ENCODE measurements at places on chromosomes 13 and 19. TPM values are rescaled to one million over a fixed set of nuclear protein-coding genes. Genes with fewer than 3 reads are reported as not detected.

GRCh38 chr13:42284068-42284467, 12.1 kb downstream of the AKAP11 start:
- H3K4me3 ChIP-seq = no peak overlapping the region
- H3K27ac ChIP-seq = peak overlapping the region; percentile 95
- no peaks in the 10 kb centered on the region for H3K27me3 ChIP-seq

GRCh38 chr19:38015761-38016160, 108.8 kb downstream of the SIPA1L3 start:
- H3K4me3 ChIP-seq = no peak overlapping the region
- peaks cover 4% of the 10 kb centered on the region for H3K4me1 ChIP-seq
- DNase-seq = no peak
- H3K36me3 ChIP-seq = peaks cover 13% of the 10 kb centered on the region

DNA sequence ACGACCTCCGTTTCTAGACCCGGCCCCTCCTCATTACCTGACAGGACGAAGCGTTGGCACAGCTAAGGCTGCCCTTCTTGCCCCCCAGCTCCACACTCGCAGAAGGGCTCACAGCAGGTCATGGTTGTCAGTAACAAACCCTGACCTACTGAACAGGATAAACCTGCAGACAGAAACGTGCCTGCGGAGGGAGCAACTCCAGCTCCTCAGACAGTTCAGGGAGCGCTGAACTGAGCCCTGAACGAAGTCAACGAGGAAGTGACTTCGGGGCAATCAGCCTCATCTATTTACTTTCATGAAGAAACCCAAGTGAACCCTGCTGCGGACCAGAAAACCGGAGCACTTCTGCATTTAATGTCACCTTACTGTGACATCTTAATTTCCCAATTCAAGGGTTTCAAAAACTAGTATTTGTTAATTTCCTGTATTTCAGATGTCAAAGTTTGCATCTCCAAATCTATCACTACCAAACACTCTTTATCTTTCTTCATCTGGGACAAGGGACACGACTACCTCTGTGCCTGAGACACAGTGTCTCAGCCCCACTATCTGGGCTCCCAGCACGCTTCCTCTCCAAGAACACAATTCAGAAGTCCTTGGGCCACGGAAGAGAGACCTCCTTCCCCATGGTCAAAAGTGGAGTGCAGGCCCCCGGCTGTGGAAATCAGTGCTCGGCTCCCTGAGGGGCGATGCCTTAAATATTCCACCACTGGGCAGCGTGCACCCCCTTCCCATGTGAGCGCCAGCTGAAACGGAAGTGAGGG, 40.2 kb downstream of the CARS2 start:
- no peak overlapping the region for H3K27ac ChIP-seq
- H3K27me3 ChIP-seq = no peaks in the 10 kb centered on the region
- H3K4me3 ChIP-seq = no peak overlapping the region
- DNase-seq = no peak
- H3K36me3 ChIP-seq = peaks cover 61% of the 10 kb centered on the region
- H3K4me1 ChIP-seq = no peaks in the 10 kb centered on the region

GRCh38 chr13:79398915-79399314, 7.1 kb downstream of the RBM26 start:
- no peak for DNase-seq
- no peaks in the 10 kb centered on the region for H3K27me3 ChIP-seq
- H3K36me3 ChIP-seq = peaks cover 37% of the 10 kb centered on the region
- no peak overlapping the region for H3K4me3 ChIP-seq

GRCh38 chr19:41321600-41322270, 11.8 kb downstream of the CCDC97 start:
- peaks cover 31% of the 10 kb centered on the region for H3K4me1 ChIP-seq
- peak; percentile 36 for DNase-seq
- no peak overlapping the region for H3K4me3 ChIP-seq

DNA sequence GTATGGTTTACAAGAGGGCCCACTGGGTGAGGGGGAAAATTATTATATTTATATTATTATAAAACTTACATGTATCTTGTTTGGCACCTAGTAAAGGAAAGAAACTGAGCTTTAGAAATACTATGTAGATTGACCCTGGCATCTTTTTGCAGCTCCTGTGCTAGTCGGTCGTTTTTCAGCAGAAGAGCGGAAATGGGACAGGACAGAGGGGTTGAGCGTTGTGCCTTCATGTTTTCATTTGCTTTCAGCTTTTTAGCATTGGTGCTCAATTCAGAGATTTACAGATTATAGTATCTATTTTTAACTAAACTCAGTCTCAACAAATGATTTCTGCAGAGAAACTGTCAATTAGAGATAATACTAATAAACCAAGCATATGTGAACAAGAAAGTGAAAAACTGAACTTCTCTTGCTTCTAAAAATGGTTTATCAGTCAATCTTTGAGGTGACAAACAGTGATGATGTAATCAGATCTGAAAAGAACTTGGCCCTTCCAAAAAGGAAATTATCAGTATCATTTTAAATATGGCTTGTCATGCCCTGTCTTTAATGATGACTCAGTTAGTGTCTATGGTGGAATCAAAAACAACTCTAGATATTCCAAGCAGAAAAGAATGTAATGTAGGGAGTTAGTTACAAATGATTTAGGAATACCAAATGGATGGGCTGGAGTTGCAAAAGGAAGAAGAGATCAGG, 56.9 kb upstream of the KCTD4 start:
- H3K27me3 ChIP-seq = no peaks in the 10 kb centered on the region
- no peak overlapping the region for H3K4me3 ChIP-seq
- H3K27ac ChIP-seq = no peak overlapping the region
- H3K4me1 ChIP-seq = peaks cover 5% of the 10 kb centered on the region

DNA sequence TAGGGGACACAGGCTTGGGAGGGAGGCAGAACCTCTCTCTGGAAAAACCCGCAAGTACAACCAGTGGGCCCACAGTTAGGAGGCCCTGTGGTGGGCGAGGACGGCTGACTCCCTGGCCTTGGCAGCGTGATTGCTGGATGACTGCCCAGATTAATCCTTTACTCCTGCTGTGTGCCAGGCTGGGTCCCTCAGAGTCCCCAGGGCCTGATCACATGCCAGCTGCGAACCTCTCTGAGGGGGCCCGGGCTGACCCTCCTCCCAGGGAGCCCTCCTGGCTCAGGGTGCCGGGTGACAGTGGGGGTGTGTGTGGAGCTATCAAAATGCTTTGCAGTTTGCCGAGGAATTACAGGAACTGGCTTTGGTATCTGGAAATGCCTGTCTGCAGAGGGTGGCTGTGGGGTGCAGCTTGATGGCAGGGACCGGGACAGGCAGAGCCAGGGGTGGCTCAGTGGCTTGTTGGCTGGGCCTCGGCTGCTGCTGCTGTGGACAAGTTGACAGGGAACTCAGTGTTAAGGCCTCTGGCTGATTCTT, 48.9 kb downstream of the DNM2 start:
- no peak for DNase-seq
- H3K4me3 ChIP-seq = no peak overlapping the region
- no peaks in the 10 kb centered on the region for H3K4me1 ChIP-seq
- H3K27me3 ChIP-seq = no peaks in the 10 kb centered on the region

DNA sequence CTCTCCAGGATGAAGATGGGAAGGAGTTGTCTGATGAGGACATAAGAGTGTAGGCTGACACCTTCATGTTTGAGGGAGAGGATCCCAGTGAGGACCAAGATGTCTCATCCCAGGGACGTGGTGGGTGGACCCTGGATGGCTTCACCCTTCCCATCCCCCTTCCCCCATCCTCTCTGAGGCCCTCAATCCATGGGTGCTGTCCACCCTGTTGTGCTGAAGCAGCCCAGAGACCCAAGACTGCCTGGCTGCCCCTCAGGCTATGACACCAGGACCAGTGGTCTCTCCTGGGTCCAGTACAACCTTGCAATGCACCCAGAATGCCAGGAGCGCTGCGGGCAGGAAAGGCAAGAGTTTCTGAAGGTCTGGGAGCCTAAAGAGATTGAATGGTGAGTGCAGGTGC, 3.4 kb upstream of the CYP4F12 start:
- DNase-seq = no peak
- H3K27me3 ChIP-seq = no peaks in the 10 kb centered on the region
- H3K4me3 ChIP-seq = no peak overlapping the region

- no peak overlapping the region for H3K4me3 ChIP-seq
- no peaks in the 10 kb centered on the region for H3K27me3 ChIP-seq
- peaks cover 23% of the 10 kb centered on the region for H3K36me3 ChIP-seq
- H3K27ac ChIP-seq = peak overlapping the region; percentile 27
Observed at GRCh38 chr19:23770672-23771250, 12.1 kb upstream of the ZNF681 start.

- H3K4me1 ChIP-seq = peaks cover 35% of the 10 kb centered on the region
- H3K27me3 ChIP-seq = peaks cover 17% of the 10 kb centered on the region
- peaks cover 25% of the 10 kb centered on the region for H3K36me3 ChIP-seq
- H3K4me3 ChIP-seq = peak overlapping the region; percentile 71
- DNase-seq = peak; percentile 77
- H3K27ac ChIP-seq = peak overlapping the region; percentile 90
Observed at GRCh38 chr19:35860818-35861639, 4.3 kb downstream of the KIRREL2 start.

DNA sequence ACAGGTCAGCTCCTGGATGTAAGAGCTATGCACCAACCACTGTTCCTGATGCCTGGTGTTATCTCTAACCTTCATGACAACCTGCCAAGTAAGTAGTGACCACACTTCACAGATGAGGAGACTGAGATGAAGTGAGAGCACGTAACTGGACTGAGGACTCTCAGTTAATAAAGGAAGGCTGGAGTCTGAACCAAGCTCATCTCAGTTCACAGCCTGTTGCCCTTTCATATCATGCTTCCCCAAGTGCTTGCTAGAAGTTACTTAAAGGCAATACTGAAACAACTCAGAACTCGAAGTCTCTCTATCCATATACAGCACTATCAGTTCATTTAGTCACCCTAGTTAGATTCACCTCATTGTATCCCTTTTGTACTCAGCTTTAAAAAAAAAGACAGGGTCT, 119.7 kb downstream of the ABCC4 start:
- peaks cover 6% of the 10 kb centered on the region for H3K27me3 ChIP-seq
- H3K27ac ChIP-seq = no peak overlapping the region
- peaks cover 8% of the 10 kb centered on the region for H3K4me1 ChIP-seq
- DNase-seq = no peak
- peaks cover 1% of the 10 kb centered on the region for H3K36me3 ChIP-seq

DNA sequence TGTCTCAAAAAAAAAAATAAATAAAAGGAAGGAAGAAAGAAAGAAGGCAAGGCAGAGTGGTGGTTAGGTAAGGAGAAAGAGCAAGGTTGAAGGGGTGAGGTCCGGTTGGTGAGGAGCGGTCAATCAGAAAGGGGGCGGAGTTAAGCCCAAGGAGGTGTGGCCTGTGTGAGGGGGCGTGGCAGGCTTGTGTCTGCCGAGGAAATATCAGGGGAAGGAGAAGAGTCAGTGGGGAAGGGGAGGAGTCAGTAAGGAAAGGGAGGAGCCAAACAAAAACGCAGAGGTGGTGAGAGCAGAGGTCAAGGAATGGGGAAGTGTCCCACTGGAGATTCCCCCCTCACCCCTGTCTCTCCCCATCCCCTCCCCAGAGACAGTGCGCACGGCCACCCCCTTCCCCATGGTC, 5.9 kb downstream of the CACNG7 start:
- DNase-seq = no peak
- H3K36me3 ChIP-seq = no peaks in the 10 kb centered on the region
- peaks cover 56% of the 10 kb centered on the region for H3K27me3 ChIP-seq
- no peak overlapping the region for H3K4me3 ChIP-seq

DNA sequence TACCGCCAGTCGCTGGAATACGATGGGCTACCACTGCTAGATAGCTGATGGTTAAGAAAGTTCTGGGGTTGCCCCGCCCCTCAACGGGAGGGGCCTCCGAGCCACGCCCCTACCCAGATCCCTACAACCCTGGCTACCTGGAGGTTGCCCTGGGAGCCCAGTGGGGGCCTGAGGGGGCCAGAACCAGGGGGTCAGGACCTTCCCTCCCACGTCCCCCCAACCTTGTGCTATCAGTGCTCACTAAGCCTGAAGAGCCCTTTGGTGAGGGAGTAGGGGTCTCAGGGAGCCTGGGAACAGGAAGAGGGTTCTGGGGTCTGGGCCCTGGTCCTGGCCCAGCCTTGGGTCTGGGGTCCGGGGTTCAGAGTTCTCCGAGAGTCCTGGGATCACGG, 8.9 kb downstream of the OCEL1 start:
- H3K27me3 ChIP-seq = no peaks in the 10 kb centered on the region
- H3K36me3 ChIP-seq = peaks cover 27% of the 10 kb centered on the region
- H3K4me1 ChIP-seq = peaks cover 21% of the 10 kb centered on the region
- no peak overlapping the region for H3K27ac ChIP-seq
- H3K4me3 ChIP-seq = no peak overlapping the region

DNA sequence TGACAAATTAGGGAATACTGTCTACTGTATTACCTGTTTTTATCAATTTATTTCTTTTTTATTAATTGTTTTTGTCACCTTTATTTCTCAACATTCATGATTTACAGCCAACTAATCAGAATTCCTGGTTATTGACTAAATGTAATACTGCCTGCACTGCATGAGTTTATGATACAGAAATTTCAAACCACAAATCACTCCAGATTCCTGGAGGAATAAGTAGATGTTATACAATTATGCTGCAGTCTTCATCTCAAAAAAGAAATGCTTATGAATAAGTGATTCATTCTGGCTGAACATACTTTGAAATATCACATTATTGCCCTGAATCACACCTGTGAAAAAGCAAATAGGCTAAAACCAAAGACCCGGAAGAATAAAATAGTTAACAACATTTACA, 249.7 kb downstream of the DACH1 start:
- H3K27ac ChIP-seq = no peak overlapping the region
- H3K27me3 ChIP-seq = no peaks in the 10 kb centered on the region
- peaks cover 17% of the 10 kb centered on the region for H3K36me3 ChIP-seq

DNA sequence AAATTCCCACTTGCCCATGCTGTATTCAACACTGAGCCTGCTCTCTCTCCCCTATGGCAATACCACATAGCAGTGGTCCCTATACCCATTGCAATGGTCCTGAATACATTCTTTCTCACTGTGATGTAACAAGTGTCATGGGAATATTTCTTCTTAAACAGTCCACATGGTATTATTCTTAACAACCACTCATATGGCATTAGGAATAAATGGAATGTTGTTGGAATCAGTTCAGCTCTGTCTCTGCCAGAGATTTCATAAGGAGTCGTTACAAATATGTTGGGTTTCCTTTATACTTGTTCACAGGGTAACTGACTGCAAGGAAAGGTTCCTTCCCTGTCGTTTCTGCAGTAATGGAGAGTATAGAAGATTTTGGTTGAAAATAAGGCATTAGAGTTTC, 128.3 kb upstream of the SPATA13 start:
- H3K36me3 ChIP-seq = peaks cover 5% of the 10 kb centered on the region
- no peak for DNase-seq
- no peaks in the 10 kb centered on the region for H3K27me3 ChIP-seq
- no peak overlapping the region for H3K4me3 ChIP-seq

TLE6 gene
- 21.0 TPM for total RNA-seq

RYR1 gene
- 1.4 TPM for total RNA-seq

PGPEP1 gene
- 43.5 TPM for total RNA-seq

PLPP2 gene
- total RNA-seq = 46.3 TPM

C1QTNF9 gene
- total RNA-seq = not detected

COX6B1 gene
- 315 TPM for total RNA-seq
